ENCODE measurements at places on chromosomes 16 and 17.

DNA sequence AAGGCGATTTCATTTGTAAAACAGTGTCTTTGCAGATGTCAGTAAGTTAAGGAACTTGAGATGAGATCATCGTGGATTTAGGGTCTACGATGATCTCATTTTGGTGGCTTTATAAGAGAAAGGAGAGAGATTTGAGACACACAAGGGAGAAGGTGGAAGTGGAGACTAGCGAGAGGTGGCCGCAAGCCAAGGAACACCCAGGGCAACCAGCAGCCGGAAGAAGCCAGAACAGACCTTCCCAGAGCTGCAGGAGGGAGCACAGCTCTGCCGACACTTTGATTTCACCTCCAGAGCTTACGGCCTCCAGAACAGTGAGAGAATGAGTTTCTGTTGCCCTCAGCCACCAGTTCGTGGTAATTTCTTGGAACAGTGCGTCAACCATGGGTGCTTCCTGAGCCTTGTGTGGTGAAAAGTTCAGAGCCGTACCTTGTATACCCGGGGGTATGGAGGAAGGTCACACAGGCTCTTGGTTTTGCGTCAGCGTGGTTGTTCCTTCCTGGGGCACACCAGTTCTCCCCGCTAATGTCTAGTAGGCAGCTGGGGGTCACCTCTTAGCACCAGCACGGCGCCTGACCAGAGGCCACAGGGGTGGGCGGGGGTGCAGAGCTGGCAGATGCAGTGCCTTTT lies 12.9 kb upstream of the SEC14L1 start:
- no peak for DNase-seq

- DNase-seq, result peak; percentile 85
Observed at GRCh38 chr17:62965686-62966425, at the start of gene TANC2. TANC2 (plus strand) TSS chr17:62966235; CDS start chr17:63009560, 43,325 bp downstream.

DNA sequence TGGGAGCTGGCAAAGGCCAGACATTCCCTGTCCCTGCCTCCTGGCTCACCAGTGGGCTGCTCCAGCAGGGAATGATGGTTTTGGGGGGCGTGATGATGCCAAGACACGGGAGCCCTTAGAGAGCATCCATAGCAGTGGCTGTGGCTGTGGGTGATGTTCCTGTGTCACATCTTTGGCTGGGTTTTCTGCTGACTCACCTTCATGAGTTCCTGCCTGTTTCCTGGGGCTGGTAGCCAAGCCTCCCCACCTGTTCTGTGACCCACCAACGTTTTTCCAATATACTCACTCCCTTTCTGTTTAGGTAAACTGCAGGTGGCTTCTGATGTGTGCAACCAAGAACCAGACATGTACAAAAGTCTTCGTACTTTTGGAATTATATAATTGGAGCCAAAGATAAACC lies 16.5 kb upstream of the NF1 start:
- no peak for DNase-seq

DNA sequence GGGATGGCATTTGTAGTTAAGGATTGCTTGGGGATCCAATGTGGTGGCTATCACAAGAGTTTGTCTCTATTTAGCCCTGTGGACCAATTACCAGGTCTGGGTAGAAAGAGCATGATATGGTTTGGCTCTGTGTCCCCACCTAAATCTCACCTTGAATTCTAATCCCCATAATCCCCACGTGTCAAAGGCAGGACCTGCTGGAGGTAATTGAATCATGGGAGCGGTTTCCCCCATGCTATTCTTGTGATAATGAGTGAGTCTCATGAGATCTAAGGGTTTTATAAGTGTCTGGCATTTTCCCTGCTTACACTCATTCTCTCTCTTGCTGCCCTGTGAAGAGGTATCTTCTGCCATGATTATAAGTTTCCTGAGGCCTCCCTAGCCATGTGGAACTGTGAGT lies 86.4 kb upstream of the HS3ST4 start:
- DNase-seq, result no peak

DNA sequence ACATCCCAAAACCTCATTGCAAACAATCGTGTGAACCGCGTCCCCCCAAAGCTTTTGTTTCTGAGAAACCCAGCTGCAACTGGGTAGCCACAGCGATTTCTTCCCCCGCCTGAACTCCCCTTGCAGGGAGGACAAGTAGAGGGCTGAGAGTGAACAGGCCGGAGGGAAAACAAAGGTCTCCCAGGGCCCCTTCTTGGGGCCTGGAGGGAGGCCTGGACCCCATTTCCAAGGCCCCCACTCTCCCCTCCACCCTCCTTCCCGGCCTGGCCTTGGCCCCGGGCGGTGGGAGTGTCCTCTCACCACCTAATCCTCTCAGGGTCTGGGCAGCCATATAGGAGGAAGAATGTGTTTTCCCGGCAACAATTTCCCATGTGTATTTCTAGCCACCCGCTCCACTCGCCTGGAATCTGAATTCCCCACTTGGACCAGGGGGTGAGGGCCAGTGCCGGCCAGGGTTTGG lies 2.6 kb downstream of the GLIS2 start:
- DNase-seq, result no peak

DNA sequence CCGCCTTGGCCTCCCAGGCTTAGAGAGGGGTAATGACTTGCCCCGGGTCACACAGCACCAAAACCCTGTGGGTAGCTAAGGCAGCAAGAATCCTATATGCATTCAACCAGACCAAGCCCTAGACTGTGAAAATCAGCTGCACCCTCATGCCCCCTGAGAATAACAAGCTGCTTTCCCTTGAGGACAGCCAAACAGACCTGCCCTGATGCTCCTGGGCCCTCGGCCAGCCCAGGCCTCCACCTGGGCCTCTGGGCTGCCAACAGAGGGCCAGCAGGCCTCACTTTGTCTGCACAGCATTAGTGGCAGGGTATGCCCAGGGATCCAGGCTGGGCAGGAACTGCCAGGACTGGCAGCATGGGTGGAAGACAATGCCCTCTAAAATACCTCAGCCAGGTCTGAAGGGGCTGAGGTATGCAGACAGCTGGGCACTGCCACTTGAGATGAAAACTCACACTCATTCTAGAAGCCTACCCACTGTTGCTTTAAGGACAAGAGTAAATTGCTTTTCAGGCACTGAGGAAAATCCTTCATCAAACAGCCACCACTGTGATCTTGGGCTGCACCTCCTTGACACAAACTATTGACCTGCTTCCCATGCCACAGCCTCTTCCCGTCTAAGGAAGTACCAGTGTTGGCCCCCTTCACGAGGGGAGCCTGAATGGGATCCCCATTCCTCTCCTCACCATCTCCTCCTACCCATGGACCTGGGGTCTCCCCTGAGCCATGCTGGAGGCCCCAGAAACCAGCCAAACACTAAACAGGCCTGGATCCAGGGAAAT lies 8.8 kb downstream of the ST3GAL2 start:
- no peak for DNase-seq

DNA sequence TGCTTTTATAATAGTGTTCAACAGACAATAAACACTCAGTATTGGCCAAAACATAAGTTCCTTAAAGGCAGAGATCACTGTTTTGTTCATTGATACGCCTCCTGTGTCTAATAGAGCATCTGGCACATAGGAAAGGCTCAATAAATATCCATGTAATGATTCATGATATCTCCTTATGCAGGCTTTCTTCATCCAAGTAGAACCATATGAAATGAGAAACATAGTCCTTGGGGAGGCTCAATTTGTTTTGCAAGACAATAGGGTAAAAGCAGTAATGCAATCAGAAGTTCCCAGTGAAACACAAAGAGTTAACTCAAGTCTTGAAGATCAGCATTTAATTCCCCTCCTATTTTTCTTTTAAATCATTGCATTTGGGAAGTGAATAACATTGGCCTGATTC lies 16.4 kb downstream of the CDH8 start:
- no peak for DNase-seq

DNA sequence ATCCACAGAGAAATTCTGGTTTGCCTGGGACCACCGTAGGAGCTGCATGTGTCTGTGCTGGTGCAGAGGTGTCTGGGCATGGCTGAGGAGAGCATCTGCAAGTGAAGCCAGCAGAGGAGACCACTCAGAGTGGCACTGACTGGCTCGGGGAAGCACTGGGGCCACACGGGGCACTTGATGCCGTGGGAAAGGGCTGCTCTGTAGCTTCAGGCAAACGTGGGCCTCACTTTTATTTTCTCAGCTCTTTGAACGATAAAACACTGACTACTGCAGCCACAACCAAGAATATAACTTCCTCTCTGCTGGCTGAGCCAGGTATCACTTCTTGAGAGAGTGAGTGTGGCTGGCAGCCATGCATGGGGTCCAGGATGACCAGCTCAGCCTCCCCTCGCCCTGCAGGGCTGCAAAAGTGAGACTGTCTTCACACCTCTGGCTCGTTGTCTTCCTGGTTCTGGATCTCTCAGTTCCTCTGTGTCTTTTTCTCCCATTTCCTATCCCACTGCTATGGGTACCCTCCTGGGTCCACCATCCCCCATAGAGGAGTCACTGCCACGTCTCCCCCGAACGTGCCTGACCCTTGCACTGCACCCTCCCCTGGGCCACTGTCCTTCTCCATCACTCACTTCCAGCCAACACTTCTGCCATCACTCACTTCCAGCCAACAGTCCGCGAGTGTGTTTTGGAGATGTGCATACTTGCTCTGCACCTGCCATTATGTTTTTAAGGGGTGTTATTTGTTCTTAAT lies 201.4 kb upstream of the CHMP6 start:
- DNase-seq, result no peak

GRCh38 chr16:85798901-85799496 lies 345 bp downstream of the EMC8 start:
- no peak for DNase-seq

- no peak for DNase-seq
Observed at GRCh38 chr17:70987867-70988340, 818.6 kb downstream of the KCNJ2 start.

DNA sequence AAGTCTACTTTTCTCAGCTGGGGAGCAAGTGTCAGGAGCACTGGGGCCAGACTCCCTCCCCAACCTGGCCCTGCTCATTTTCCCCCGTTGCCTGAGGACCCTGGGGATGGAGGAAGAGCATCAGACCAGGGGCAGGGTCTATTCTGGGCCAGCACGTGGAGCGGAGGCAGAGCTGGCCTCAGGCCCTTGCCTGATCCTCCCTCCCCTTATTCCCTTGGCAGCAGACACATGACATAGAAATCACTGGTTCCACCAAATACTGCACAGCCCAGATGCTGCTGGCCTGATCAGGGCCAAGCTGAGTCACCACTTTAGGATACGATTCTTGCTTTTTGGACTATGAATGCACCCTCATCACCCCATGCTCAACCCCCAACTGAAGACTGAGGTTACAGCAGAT lies 15.8 kb upstream of the AGRP start:
- no peak for DNase-seq

DNA sequence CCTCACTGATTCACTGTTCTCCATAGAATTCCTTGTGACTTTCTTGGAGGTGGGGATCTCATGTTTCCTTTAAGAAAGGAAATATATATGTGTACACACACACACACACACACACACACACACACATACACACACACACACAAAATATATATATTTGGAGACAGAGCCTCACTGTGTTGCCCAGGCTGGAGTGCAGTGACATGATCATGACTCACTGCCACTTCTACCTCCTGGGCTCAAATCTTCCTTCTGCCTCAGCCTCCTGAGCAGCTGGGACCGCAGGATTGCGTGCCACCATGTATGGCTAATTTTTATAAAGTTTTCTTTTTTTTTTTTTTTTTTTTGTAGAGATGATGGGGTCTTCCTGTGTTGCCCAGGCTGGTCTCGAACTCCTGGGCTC lies 45.9 kb downstream of the CDH13 start:
- no peak for DNase-seq

DNA sequence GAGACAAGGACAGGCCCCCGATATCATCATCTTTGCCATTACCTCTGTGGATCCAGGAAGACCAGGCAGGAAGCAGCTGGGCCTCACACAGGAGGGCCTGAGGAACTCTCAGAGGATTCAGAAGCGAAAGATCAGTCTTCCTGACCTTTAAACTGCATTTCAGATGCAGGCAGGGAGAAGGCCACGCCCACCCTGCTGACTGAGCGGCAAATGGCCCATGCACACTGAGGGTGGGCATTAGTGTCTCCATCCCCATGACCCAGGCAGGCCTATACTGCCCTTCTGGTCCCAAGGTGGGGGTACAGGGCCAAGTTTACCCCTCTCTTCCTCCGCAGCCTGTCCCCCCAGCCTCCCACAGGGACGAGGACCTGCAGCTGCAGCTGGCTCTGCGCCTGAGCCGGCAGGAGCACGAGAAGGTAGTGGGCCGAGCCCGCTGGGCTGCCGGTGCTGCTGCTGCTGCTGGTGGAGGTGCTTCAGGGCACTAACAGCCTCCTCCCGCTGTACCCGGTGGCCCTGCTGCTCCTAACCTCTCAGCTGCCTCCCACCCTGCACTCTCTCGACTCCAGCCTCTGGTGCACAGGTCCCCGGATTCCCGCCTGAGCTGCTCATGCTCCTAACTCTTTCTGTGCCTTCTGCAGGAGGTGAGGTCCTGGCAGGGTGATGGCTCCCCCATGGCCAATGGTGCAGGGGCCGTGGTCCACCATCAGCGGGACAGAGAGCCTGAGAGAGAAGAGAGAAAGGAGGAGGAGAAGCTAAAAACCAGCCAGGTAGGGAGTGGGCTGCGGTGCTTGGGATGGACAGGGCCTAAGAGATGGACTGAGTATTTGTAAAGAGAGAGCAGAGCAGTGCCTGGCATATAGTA lies 6.2 kb downstream of the EPN3 start:
- DNase-seq, result no peak

GRCh38 chr16:9802160-9802559 lies 380.1 kb downstream of the GRIN2A start:
- no peak for DNase-seq

GRCh38 chr17:68089881-68090280 lies 54.3 kb downstream of the KPNA2 start:
- DNase-seq, result no peak

DNA sequence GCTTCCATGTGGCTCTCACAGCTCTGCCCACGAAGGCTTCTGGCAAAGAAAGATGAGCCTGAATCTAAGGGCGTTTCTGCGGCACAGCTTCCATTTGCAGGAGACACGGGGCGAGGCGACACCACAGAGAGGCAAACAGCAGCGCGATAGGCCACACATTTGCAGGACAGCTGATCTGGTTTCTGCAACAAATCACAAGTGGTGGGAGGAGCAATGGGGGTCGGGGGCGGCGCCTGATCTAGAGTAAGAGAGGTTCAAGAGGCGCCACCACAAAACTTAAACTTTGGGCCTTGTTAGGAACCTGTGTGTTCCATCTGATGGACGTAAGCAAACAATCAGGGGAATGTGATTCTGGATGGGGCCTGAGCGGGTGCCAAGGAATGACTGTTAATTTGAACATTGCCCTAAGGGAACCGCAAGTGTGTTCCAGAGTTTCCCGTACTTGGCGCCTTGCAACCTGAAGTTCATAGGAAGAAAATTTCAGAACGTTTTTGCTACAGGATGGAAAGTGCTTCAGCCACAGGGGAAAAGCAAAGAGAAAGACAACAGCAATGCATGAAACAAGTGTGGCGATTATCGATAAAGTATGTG lies 18.9 kb upstream of the ENPP7 start:
- DNase-seq, result no peak

DNA sequence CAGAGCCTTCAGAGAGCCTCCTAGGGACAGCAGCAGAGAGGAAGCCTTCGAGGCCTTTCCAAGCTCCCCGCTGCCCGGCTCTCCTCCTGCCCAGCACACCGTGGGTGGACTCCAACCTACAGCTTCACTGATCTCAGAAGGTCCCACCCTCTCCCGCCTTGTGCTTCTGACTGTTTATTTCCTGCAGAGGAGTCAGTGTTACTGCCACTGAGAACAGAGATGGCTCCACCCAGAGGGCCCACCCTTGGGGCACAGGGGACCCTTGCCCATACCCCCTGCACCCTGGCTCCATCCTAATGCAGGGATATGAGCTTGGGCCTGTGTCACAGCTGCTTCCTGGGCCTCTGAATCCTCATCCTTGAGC lies 52.8 kb upstream of the TOB1 start:
- DNase-seq, result peak; percentile 34

GRCh38 chr17:43224146-43224705 lies 4.2 kb downstream of the CCDC200 start:
- no peak for DNase-seq

- no peak for DNase-seq
Observed at GRCh38 chr17:67990909-67991308, 5.4 kb downstream of the C17orf58 start.

Data from globus pallidus (tissue), 1 donor.